ENCODE measurements at places on chromosomes 12 and 14.

GRCh38 chr12:53758081-53758729, 6.4 kb upstream of the CISTR start:
- DNase-seq = no peak

DNA sequence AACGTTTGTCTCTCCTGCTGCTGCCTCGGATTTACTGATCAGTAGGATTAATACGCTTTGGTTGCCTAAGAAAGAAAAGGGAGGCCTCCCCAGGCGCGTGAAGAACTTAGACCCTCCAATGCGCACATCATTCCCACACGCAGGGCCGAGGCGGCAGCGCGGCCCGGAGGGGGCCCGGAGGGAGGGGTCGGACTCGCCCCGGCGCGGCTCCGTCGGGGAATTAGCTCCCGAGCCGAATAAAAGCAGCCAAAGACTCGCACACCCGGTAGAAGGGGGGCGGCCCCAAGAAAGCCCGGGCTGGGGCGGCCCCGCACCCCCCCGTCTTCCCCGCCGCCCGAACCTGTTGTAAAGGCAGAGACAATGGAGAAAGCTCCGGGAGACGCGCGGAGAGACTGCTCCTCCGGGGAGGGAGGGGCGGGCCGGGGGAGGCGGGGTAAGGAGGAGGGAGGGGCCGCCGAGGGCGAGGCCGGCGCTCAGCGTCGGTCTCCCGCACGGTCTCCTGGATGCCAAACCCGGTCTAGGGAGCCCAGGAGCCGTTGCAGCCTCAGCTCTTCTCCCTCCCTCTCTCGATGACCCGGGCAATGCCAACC, at the start of gene NELL2:
Gene NELL2 (minus strand): TSS at position 362 of the 590 bp plus-strand sequence. CDS start 446 bp downstream, outside the sequence.
- peak; percentile 65 for DNase-seq

GRCh38 chr12:12898911-12899511, 7.6 kb downstream of the GPRC5A start:
- no peak for DNase-seq

- DNase-seq = no peak
Measured at GRCh38 chr14:72736308-72736707, 157.6 kb downstream of the DPF3 start.

GRCh38 chr14:35459776-35460175, 55.2 kb upstream of the NFKBIA start:
- DNase-seq = no peak

GRCh38 chr12:4030929-4031702, 157.9 kb upstream of the PARP11 start:
- DNase-seq = peak; percentile 75

DNA sequence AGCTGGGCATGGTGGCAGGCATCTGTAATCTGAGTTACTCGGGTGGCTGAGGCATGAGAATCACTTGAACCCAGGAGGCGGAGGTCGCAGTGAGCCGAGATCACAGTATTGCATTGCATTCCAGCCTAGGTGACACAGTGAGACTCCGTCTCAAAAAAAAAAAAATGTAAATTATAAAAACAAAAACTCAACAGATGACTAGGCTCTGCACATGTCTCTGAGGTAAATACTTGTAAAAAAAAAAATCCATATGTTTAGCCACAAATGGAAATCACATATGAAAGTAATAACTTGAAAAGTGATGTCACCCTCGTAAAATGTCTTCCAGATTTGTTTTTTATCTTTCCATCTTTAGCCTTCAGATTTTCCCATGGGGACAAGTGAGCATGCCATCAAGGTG, 85.0 kb downstream of the KICS2 start:
- no peak for DNase-seq

GRCh38 chr14:104724981-104725771, 1.1 kb downstream of the ADSS1 start:
- DNase-seq = no peak

- no peak for DNase-seq
Measured at GRCh38 chr12:115035535-115036107, 351.6 kb upstream of the TBX3 start.

GRCh38 chr12:90576707-90577106, 378.3 kb downstream of the CCER1 start:
- no peak for DNase-seq

DNA sequence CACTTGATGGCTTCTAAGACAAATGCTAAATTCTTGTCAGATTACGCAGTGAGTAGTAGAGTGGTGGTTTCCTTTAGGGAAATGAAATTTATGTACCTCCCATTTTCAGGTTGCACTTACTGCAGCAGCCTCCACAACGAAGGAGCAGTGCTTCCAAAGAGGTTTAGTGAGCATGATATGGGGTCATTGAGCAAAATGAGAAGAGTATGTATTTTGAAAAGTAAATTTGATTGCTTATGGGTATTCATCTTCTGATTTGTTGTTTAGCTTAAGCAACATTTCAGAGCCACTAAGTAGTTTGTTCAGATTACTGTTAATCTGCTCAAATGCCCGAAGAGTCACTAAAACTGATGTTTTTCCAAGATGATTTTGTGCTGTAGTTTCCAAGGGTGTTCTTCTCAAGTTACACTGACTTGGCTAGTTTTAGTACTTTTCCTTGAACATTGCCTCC, 493.6 kb downstream of the PCNX1 start:
- DNase-seq = no peak

GRCh38 chr12:26297396-26298070, 102.2 kb downstream of the SSPN start:
- no peak for DNase-seq

DNA sequence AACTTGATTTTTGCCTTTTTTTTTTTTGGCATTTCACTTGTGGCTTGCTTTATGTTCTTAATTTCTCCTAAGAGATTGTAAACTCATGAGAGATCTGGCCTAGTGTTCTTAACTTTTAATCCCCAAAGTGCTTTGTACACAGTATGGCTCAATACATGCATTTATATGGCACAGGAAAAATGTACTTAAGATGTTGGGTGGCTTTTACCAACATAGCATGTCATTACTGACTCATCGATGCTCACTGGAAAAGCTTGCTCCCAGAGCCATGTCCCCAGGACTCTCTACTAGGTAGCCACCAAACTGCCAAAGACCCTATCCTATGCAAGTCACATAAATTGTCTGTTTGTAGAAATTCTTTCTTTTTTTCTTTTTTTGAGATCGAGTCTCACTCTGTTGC, 13.1 kb upstream of the SMCO3 start:
- no peak for DNase-seq

DNA sequence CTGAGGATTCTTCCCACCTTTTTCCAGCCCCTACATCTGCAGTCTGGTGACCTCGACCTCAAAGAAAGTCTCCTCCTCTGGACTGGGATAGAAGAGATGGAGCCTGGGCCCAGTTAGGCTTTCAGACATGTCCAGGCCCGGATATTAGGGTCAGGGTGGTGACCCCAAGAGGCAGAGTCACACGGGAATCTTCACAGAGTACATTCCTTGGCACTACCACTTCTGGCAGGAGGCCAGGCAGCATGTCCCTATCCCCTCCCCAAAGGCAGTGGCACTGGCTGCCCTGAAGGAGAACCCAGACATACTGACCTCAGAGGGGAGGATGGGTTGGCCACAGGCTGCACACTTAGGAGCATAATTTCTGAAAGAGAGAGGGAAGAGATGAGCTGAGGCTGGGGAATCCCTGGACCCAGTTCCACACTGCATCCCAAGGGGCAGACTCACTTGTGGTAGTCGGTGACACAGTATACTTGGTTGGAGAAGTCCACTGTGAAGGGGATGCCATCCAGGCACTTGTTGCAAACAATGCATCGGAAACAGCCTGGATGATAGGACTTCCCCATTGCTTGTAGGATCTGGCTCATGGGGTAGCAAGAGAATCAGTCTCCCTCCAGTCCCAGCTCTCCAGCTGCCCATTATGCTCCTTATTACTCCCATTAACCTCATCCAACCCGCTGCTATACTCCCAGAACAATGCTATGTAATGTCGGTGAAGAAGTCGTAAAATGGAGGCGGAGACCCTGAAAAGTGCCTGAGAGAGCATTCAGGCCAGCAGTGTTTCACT, 7.6 kb downstream of the AJUBA start:
- no peak for DNase-seq

- DNase-seq = no peak
Measured at GRCh38 chr14:73753124-73753886, 39.1 kb upstream of the PNMA1 start.

DNA sequence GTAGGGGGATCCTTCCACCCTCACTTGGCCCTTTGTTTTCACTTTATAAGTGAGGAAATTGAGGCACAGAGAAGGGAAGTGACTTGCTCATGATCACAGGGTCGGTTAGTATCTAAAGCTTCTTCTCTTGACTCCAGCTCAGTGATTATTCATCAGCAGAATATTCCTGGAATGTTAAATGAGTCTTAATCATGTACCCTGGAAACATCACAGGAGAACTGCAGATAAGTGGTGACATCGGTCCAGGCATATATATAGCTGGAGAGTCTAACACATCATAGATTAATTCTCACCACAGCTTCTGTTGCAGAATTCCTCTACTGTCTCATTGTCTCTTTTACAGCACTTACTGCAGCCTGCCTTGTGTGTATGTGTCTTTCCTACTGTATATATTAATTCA, 69.9 kb downstream of the PAH start:
- no peak for DNase-seq

GRCh38 chr14:34718750-34719304, 4.4 kb upstream of the CFL2 start:
- DNase-seq = no peak

GRCh38 chr14:30949651-30950050, 75.3 kb downstream of the COCH start:
- no peak for DNase-seq

DNA sequence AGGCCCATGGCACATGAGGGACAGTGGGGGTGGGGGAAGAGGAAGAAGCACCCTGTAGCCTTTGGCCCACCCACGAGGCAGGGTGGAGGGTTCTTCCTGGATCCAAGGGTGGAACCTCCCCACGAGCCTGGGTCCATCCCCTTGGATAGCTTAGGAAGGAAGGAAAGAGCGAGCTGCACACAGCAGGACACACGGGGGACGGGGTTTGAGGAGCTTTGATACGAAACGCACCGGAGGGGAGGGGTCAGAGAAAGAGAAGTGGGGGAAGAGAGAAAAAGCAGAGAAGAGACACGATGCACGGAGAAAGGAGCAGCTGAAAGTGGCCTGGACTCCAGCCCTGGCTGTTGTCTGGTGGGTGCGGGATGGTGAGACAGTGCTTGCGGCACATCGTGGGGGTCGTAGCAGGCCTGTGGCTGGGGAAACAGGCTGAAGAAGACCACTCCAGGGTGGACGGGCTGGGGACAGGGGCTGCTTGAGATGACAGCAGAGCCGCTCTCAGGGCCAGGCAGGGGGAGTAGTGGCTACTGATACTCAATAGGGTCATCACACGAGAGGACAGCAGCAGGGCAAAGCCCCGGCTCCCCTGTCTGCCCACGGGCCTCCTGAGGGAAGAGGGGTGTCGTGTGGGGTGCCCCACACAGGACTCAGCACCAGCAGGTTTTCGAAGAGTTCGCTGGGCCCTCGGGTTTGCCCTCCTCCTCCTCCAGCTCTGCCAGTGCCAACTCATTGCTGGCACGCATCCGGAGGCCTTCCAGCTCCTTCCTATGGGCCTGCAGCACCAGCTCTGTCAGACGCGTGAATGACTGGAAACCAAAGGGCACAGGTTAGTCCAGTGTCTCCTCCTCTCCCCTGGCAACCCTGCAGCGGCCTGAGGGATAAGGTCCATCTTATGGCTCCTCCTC, 5.4 kb upstream of the GPX2 start:
- DNase-seq = no peak

DNA sequence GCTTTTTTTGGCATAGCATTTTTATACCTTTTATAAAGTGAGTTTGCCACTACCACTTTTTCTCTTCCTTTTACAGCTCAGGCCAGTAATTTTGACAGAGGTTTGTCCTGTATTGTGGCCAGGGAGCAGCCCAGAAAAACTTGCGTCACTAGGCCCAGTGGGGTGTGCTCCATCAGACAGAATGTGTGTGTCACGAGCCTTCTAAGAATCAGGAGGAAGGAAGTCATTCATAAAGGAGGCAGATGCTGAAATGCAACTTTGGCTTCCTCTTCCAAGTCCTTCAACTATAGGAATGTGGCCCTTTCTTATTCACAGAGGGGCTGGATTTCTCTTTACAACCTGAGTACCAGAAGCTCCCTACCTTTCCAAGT, 10.1 kb upstream of the RAB35 start:
- no peak for DNase-seq

GRCh38 chr12:117189725-117190209, 503 bp downstream of the FBXO21 start:
- peak; percentile 19 for DNase-seq

DNA sequence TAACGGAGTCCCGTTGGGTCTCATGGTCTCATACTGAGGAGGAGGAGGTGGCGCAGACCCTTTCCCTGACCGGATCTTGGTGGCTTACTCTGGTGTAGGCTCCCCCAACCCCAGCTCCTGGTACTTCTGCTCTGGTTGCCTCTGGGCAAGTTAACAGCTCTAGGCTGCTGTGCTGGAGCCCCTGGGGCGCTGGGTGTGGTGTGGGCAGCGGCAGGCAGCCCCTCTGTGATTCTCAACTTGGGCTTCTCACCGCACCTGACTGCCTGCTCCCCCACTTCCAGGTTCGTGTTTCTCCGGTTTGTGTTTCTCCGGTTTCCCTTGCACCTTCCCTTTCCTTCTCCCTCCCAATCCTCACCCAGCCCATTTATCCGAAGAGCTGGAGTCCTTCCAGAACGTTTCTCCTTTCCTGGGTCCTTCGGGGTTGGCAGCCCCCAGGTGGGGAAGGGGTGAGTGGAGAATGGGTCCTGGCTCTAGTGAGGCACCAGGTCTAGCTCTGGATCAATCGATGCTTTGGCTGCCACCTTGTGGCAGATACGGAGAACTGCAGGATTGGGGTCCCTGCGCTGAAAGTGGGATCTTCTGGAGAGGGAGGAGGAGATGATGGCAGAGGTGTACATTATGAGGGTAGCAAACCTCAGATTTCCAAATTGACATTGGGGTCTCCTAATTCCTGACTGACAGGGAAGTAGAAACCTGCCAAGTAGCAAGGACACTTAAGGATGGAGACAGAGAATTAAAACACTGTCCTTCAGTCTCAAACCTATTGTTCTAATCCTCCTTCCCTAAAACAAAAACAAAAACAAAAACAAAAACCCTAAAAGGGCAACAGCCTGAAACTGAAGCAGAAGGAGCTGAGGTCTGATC, 8.3 kb downstream of the CISTR start:
- DNase-seq = peak; percentile 48

DNA sequence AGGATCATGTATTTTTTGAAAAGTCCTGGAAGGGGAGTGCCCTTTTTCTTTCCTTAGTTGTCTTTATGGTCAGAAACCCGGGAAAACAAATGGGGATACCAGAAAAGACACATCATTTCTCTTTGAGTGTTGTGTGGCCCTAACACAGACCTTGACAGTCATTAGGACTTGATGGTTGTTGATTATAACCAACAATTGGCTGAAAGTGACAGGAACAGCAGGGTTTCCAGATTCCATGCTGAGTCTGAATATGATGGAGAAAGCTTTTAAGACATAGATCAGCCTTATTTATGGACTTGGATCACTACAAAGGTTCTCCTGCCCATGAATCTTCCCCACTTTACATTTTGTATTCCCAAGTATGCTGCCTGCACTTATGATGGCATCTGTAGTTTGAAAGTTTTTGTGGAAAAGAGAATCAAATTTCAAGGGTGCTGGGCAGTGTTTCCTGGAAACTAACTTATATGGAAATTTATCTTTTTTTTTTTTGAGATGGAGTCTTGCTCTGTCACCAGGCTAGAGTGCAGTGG, 30.4 kb downstream of the POLR3B start:
- no peak for DNase-seq

GRCh38 chr12:11902525-11902875, 168.2 kb upstream of the BCL2L14 start:
- DNase-seq = no peak

GRCh38 chr14:102157346-102157745, 17.6 kb downstream of the WDR20 start:
- no peak for DNase-seq

GRCh38 chr14:30125322-30125979, 197.8 kb upstream of the PRKD1 start:
- no peak for DNase-seq

Measured in stimulated activated CD4-positive, alpha-beta T cell treated with anti-CD3 and anti-CD28 coated beads, Interleukin-12 subunit alpha, Interleukin-12 subunit beta, amount 100 ng/mL, for 4 hours (primary cell).